ENCODE measurements at places on chromosomes 16 and 17.

- no peak for DNase-seq
These were observed 11.7 kb upstream of the LLGL1 start for GRCh38 chr17:18213666-18214270.

- no peak for DNase-seq
These were observed 107.4 kb downstream of the PARN start for GRCh38 chr16:14522671-14523070.

GRCh38 chr16:84569382-84569987 is 48.4 kb downstream of the COTL1 start:
- DNase-seq, result no peak

GRCh38 chr17:2042390-2042847 is 597 bp downstream of the OVCA2 start:
- no peak for DNase-seq

DNA sequence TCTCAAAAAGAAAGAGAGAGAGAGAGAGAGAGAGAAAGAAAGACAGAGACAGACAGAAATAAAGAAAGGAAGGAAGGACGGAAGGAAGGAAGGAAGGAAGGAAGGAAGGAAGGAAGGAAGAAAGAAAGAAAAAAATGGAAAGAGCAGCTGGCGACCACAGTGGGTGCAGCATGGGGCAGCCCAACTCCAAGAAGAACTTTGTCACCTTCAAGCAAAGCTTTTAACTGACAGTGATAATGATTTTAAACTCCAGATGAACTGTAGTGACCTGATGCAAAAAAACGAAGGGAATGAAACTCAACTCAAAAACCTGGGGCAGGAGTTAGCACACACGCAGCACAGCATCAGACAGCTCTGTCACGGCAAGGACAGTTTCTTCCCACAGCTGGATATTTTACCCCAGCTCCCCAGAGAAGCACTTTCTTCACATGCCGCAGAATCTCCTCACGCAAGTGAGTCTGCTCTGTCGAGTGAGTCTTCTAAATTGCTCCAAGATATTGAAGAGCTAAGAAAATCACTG is 5.0 kb upstream of the ARHGAP17 start:
- no peak for DNase-seq

DNA sequence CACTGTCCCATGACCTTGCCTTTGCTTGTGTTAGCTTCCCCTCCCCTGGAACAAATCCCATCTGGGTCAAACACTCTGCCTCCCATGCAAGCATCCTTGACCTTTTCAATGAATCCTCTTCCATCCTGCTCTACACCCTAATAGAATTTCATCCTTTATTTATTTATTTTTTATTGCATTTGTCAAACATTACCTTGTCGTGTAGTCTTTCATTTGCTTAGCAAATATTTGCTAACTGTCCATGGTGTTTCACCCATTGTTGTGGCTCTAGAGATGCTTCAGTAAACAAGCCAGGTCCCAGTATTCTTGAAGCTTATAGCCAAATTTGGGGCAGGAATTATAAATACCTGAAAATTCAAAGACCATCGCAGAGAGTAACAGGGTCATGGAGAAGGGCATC is 51.0 kb upstream of the MRTFB start:
- DNase-seq, result no peak

GRCh38 chr17:67038861-67039365 is 5.4 kb upstream of the CACNG1 start:
- no peak for DNase-seq

DNA sequence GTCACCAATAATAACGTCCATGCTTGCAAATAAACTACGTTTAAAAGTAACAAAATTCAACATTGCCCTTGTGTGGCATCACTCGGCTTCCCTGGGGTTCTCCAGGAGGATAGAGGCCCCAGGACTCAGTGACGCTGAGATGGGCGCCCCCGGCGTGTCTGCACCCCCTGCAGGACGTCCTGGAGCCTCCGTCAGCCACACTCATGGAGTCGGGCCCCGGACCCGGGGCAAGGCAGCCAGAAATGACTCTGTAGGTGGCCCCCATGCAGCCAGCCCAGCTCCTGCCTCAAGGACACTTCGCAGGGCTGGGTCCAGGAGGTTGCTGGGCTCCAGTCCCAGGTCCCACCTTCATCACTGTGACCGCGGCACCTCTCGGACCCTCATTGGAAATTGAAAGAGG is 16.6 kb upstream of the ACSF3 start:
- no peak for DNase-seq

- DNase-seq, result no peak
These were observed 41.7 kb downstream of the ANKRD11 start for GRCh38 chr16:89448656-89449055.

- no peak for DNase-seq
These were observed 12.8 kb upstream of the CBFB start for GRCh38 chr16:67016143-67016542.

GRCh38 chr16:28145796-28146195 is 66.0 kb downstream of the XPO6 start:
- no peak for DNase-seq

- no peak for DNase-seq
These were observed 24.6 kb upstream of the COX10 start for GRCh38 chr17:14044702-14045101.

DNA sequence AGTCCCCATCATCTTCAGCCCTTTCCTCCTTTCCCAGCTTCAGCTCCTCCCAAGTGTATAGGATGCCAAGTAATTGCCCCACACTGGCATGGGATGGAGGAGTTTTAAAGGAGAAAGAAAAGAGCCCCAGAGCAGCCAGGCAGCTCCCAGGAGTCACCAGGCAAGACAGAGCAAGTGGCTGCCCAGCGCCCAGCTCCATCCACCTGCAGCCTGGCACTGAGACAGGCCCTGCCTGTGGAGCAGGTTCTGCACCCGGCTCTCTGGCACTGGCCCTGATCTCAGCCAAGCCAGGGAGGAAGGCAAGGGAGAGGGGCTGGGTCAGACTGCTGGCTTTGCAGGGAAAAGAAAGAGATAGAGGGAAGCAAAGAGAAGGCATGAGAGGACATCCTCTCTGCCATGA is 21.7 kb downstream of the FOXN1 start:
- no peak for DNase-seq

GRCh38 chr17:81402530-81402941 is 7.3 kb downstream of the BAHCC1 start:
- DNase-seq, result no peak

DNA sequence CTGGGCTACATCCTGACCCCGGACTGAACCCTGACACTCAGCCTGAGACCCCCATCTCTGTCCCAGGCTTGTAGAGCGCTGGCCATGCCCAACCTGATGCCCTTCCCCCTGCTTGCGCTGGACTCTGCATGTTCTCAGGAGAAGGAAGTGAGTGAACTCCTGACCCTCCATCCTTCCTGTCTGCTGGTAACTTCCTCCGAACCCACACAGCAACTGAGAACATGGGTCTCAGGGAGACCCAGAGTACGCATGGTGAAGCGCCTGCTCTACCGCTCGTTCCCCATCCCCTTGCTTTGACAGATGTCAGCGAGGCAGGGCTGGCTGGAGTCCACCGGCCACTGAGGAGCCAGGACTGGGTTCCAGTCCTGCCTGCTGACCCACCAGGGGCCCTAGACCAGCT is 6.1 kb downstream of the CAMKK1 start:
- no peak for DNase-seq

Data from SW 1271 (cell line).